ENCODE measurements at places on chromosomes 1 and 21. TPM values are rescaled to one million over a fixed set of nuclear protein-coding genes. Genes with fewer than 3 reads are reported as not detected.

The INAVA gene
- total RNA-seq: 46.3 TPM

The PDE9A gene
- total RNA-seq: 1.3 TPM

The OXCT2 gene
- 0.30 TPM for total RNA-seq

The GPX7 gene
- not detected for total RNA-seq

The PALMD gene
- total RNA-seq: 0.37 TPM

The DAB1 gene
- total RNA-seq: not detected

The TCHHL1 gene
- total RNA-seq: not detected

The GSTM1 gene
- total RNA-seq: not detected

The OTUD3 gene
- 2.6 TPM for total RNA-seq

The TSTD1 gene
- 0.25 TPM for total RNA-seq

The VWA5B1 gene
- total RNA-seq: not detected

The RIPK4 gene
- 17.9 TPM for total RNA-seq

The AKNAD1 gene
- 1.6 TPM for total RNA-seq

The MECR gene
- total RNA-seq: 24.9 TPM

The CLEC20A gene
- not detected for total RNA-seq

The TCEA3 gene
- 0.46 TPM for total RNA-seq

The SNX7 gene
- total RNA-seq: 27.3 TPM

The AVPR1B gene
- total RNA-seq: not detected

The AKR7A3 gene
- 0.32 TPM for total RNA-seq

The FCGR2B gene
- not detected for total RNA-seq
